ENCODE measurements at places on chromosomes 7 and 10. TPM values are rescaled to one million over a fixed set of nuclear protein-coding genes. Genes with fewer than 3 reads are reported as not detected.

The GCK gene
- 0.51 TPM for total RNA-seq

DNA sequence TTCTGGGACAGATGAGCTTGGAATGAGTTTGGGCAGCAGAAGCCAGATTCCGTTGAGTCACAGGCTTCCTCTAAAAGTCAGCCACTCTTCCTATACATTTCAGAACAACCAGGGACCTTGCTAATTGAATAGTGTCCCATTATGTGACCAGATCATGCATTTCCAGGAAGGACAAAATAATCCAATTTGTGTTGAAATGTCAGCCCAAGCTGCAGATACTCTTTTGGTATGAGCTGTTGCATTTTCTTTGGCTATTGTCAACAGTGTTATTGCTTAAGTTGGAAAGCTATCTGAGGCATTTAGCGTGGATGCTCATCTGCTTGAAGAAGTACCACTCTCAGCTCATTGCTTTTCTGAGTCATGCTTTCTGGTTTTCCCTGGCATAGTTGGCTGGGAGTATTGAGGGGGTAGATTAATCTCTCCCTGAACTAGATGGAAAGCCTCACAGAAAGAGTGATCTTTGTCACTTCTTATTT, 223.7 kb upstream of the HABP2 start:
- H3K4me3 ChIP-seq = no peak overlapping the region
- H3K27ac ChIP-seq = no peak overlapping the region
- no peaks in the 10 kb centered on the region for H3K36me3 ChIP-seq
- H3K4me1 ChIP-seq = peaks cover 6% of the 10 kb centered on the region

- no peak overlapping the region for H3K4me3 ChIP-seq
- H3K27ac ChIP-seq = no peak overlapping the region
- no peaks in the 10 kb centered on the region for H3K36me3 ChIP-seq
- no peaks in the 10 kb centered on the region for H3K4me1 ChIP-seq
Observed at GRCh38 chr7:84595026-84595425, 400.4 kb upstream of the SEMA3A start.

DNA sequence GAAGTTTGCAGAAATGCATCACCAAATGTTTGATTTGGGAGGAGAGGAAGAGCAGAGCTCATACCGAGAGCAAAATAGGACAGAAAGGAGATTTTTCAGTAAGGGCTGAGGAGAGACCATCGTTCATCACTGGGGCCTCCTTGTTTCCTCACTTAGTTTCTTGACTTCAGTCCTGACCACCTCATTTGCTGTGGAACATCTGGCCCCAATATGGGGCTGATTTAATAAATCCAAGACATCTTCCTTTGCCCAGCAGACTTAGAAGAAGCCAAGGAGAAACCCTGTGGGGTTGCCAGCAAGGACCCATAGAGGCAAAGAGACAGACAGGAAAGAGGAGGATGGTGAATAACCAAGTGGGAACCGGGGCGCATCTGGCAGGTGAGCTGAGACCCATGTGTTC, 60.4 kb downstream of the CHST3 start:
- no peak overlapping the region for H3K4me3 ChIP-seq
- H3K27ac ChIP-seq = no peak overlapping the region
- H3K36me3 ChIP-seq = no peaks in the 10 kb centered on the region
- no peak for DNase-seq
- H3K27me3 ChIP-seq = peaks cover 2% of the 10 kb centered on the region

The GSTO2 gene
- 0.95 TPM for total RNA-seq

DNA sequence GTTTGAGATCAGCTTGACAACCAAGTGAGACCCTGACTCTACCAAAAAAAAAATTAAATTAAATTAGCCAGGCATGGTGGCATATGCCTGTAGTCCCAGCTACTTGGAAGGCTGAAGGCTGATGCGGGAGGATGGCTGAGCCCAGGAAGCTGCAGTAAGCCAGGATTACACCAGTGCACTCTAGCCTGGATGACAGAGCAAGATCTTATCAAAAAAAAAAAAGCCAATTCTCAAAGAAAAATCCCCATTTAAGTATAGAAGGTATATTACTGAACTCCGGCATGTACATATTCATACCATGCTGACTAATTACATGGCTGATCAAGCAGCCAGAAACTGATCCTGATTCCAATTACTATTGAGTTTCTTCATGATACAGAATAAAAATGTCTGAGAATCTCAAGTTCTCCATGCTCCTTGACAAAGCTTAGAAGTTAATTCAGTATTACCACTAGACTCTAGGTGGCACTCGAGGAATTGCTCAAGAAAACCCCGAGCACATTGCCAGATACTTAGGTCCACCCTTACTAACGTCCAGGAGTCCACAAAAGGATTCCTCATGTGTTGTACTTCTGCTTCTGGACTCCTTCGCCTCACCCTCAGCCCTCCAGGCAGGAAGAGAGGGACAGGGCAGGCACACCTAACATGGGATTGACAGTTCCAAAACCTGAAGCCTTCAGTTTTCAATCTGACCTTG, 148.9 kb downstream of the PARD3 start:
- H3K27ac ChIP-seq = no peak overlapping the region
- H3K27me3 ChIP-seq = no peaks in the 10 kb centered on the region
- DNase-seq = peak; percentile 83
- no peak overlapping the region for H3K4me3 ChIP-seq
- H3K36me3 ChIP-seq = no peaks in the 10 kb centered on the region

DNA sequence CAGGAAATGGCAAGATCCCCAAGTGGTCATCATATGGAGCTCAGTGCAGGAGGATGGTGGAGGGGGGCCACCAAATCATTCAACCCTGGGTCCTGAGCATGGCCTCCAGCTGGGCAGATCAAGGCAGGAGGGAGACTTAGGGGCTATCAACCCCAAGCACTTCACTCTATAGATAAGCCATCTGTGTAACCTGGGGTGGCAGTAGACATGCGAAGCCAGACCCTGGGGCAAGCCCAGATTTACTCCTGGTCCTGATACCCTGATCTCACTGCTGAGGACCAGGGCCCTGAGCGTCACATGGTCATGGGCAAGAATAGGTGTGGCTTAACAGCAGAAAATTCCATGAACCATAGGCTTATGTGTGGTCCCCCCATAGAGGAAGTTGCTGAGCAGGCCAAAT, 173.0 kb upstream of the ADCY1 start:
- no peaks in the 10 kb centered on the region for H3K36me3 ChIP-seq
- H3K27ac ChIP-seq = no peak overlapping the region
- no peaks in the 10 kb centered on the region for H3K4me1 ChIP-seq
- H3K27me3 ChIP-seq = no peaks in the 10 kb centered on the region
- no peak for DNase-seq

DNA sequence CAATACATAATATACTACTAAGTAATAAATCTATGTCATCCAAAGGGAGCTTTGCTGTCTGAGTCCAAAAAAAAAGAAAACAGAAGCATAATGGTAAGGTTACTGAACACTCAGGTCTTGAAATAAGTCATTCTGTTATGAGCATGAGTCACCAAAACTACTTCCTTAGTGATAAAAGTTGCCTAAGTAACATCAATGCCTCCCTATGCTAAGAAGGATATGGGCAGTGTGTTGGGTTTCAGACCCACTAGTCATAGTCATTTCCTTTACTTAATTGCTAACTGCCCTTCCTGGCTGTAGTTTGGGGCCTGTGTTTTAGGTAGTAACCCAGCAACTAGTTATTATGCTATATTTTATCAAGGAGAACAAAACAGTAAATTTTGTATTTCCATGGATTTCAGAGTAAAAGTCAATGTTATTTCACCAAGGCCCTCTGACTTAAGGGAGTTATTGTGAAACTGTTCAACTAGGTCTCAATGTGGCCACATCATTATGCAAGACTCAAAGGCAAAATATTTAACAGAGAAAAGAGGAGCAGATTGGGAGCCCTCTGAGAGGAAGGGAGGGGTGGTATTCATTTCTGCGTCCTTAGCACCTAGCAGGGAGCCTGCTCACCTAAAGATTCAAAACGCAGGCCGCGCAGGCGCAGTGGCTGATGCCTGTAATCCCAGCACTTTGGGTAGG, 11.7 kb upstream of the VIM start:
- peak overlapping the region; percentile 3 for H3K4me3 ChIP-seq
- H3K27ac ChIP-seq = peak overlapping the region; percentile 99
- no peaks in the 10 kb centered on the region for H3K27me3 ChIP-seq
- H3K4me1 ChIP-seq = peaks cover 33% of the 10 kb centered on the region

DNA sequence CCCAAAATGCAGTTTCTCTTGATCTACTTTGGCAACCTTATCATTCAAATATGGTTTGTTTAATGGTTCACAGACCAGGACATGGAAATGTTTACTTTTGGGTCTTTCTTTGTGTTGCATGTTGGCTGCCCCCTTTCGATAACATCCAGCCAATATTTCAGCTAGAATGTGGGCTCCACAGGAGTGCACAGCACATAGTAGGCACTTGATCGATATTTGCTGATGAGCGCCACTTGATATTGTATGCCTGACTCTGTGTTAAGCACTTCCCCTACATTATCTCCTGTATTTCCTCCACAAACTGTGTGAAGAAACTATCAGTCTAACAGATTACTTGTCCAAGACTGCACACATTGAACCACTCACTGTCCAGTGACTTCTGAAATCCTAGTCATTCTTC, 60.2 kb downstream of the SMURF1 start:
- peaks cover 5% of the 10 kb centered on the region for H3K4me1 ChIP-seq
- no peak overlapping the region for H3K4me3 ChIP-seq
- H3K27me3 ChIP-seq = no peaks in the 10 kb centered on the region
- H3K36me3 ChIP-seq = no peaks in the 10 kb centered on the region
- no peak overlapping the region for H3K27ac ChIP-seq

- H3K4me1 ChIP-seq = peaks cover 4% of the 10 kb centered on the region
- H3K36me3 ChIP-seq = no peaks in the 10 kb centered on the region
- no peak overlapping the region for H3K4me3 ChIP-seq
- H3K27me3 ChIP-seq = no peaks in the 10 kb centered on the region
- DNase-seq = no peak
Observed at GRCh38 chr7:45865594-45866410, 7.1 kb downstream of the CCDC201 start.

GRCh38 chr10:31694126-31694685, 234.4 kb downstream of the ARHGAP12 start:
- H3K4me3 ChIP-seq = no peak overlapping the region
- H3K27ac ChIP-seq = no peak overlapping the region
- no peaks in the 10 kb centered on the region for H3K27me3 ChIP-seq
- peaks cover 28% of the 10 kb centered on the region for H3K4me1 ChIP-seq
- H3K36me3 ChIP-seq = no peaks in the 10 kb centered on the region

- no peak for DNase-seq
- no peak overlapping the region for H3K27ac ChIP-seq
- H3K4me1 ChIP-seq = peaks cover 8% of the 10 kb centered on the region
- no peaks in the 10 kb centered on the region for H3K36me3 ChIP-seq
- no peaks in the 10 kb centered on the region for H3K27me3 ChIP-seq
- H3K4me3 ChIP-seq = no peak overlapping the region
Observed at GRCh38 chr7:7642081-7642480, 1.5 kb downstream of the UMAD1 start.

The ADAM12 gene
- 0.33 TPM for total RNA-seq

- H3K4me3 ChIP-seq = no peak within 1 kb of the TSS
- no peaks in the 10 kb centered on the region for H3K4me1 ChIP-seq
- no peaks in the 10 kb centered on the region for H3K36me3 ChIP-seq
- H3K27ac ChIP-seq = no peak within 1 kb of the TSS
Observed at GRCh38 chr7:23710000-23710399, at the start of gene STK31. Gene STK31, plus strand, starts transcription at chr7:23710219. Its CDS starts 67 bp downstream, at chr7:23710286.

The NXPH1 gene
- total RNA-seq = not detected

The CHST15 gene
- total RNA-seq = 29.2 TPM

- no peak overlapping the region for H3K27ac ChIP-seq
- DNase-seq = no peak
- H3K36me3 ChIP-seq = no peaks in the 10 kb centered on the region
Observed at GRCh38 chr7:26399736-26400135, 108.1 kb downstream of the SNX10 start.

- no peak overlapping the region for H3K27ac ChIP-seq
- DNase-seq = peak; percentile 34
- H3K27me3 ChIP-seq = no peaks in the 10 kb centered on the region
- H3K4me1 ChIP-seq = peaks cover 15% of the 10 kb centered on the region
- peaks cover 17% of the 10 kb centered on the region for H3K36me3 ChIP-seq
- H3K4me3 ChIP-seq = peak overlapping the region; percentile 12
Observed at GRCh38 chr7:727806-728460, 852 bp upstream of the PRKAR1B start.

GRCh38 chr7:99949645-99950228, 20.3 kb upstream of the GJC3 start:
- DNase-seq = peak; percentile 56
- H3K27ac ChIP-seq = no peak overlapping the region
- H3K36me3 ChIP-seq = no peaks in the 10 kb centered on the region
- H3K27me3 ChIP-seq = peaks cover 3% of the 10 kb centered on the region
- no peaks in the 10 kb centered on the region for H3K4me1 ChIP-seq
- H3K4me3 ChIP-seq = no peak overlapping the region

DNA sequence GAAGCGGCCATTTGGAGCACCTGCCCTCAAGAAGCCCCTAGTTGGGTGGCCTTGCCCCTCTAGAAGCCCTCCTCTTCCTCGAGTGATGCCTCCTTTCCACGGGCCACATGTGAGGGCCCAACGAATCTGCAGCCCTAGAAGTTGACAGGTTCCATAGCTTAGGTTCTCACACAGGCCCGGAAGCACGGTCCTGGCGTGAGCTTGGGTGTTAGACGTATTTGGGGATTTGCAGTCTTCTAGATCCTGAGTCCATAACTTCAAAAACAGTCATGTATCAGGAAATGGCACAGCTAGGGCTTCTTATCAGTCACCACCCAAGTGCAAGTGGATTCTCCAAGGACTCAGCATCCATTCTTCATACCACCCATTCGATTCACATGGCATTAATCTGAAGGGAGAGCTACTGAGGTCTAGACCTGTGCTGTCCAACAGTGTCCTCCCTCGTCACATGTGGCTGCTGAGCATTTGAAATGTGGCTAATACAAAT, 477 bp upstream of the FBXW4 start:
- H3K27ac ChIP-seq = peak overlapping the region; percentile 82
- DNase-seq = peak; percentile 40
- H3K36me3 ChIP-seq = no peaks in the 10 kb centered on the region
- H3K4me3 ChIP-seq = peak overlapping the region; percentile 52
- no peaks in the 10 kb centered on the region for H3K27me3 ChIP-seq

The CPA2 gene
- total RNA-seq = not detected

- H3K36me3 ChIP-seq = no peaks in the 10 kb centered on the region
- H3K27me3 ChIP-seq = no peaks in the 10 kb centered on the region
- no peaks in the 10 kb centered on the region for H3K4me1 ChIP-seq
- no peak overlapping the region for H3K27ac ChIP-seq
- DNase-seq = no peak
- H3K4me3 ChIP-seq = no peak overlapping the region
Observed at GRCh38 chr7:20735346-20736065, 51.2 kb downstream of the SP8 start.

The LRRD1 gene
- not detected for total RNA-seq

DNA sequence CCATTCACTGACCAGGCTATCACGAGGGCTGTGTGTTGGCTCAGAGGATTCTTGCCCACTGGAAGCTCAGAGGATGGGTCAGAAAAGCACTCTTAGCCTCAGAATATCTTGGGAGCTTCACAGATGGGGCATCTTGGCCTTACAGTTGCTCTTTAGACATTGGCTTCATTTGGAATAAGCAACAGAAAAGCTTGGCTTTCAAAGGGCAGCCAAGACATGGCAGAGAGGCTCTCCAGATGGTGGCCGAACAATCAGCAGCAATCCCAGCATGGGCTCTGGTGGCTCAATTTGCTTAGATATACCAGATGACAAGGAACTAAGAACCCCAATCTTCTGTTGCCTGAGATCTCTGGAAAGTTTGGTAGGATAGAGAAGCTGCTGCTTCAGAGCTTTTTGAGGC, 446.2 kb downstream of the ADRA2A start:
- H3K27ac ChIP-seq = no peak overlapping the region
- no peak overlapping the region for H3K4me3 ChIP-seq
- DNase-seq = no peak
- H3K27me3 ChIP-seq = no peaks in the 10 kb centered on the region
- no peaks in the 10 kb centered on the region for H3K4me1 ChIP-seq

Measured in endothelial cell of umbilical vein (primary cell).